ENCODE measurements at places on chromosomes 1 and 21. TPM values are rescaled to one million over a fixed set of nuclear protein-coding genes. Genes with fewer than 3 reads are reported as not detected.

Gene LIPI
- total RNA-seq, result 0.74 TPM

Gene CELA2A
- 4.8 TPM for total RNA-seq

Gene RXFP4
- 1.1 TPM for total RNA-seq

Gene ETV3L
- 0.16 TPM for total RNA-seq

Gene PPM1J
- 45.5 TPM for total RNA-seq

Gene SEMA6C
- 134 TPM for total RNA-seq

Gene DHDDS
- 60.7 TPM for total RNA-seq

Gene MPL
- 0.47 TPM for total RNA-seq

Gene ARHGAP30
- 0.79 TPM for total RNA-seq

Gene RNU1-3
- total RNA-seq, result under 0.01 TPM

Gene NECTIN4
- total RNA-seq, result 1.2 TPM

Gene LIN28A
- total RNA-seq, result 1.5 TPM

Gene CFAP57
- total RNA-seq, result 16.6 TPM

DNA sequence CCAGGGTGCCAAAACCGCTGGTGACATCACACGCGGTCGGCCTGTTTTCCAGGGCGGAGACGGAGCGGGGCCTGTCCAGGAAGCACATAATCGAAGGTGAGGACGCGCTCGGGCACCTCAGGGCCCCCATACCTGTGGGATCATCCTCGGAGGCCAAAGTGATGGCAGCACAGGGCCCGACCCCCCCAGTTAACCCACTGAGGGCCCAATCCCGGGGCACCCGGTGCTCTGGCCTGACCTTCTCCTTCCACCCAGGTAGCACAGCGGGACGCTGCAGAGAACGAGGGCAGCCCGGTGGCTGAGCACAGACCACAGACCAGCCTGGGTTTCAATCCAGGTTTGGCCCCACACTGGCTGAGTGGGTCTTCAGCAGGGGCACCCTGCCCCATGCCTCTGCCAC is 43.3 kb downstream of the KCNAB2 start:
- no peaks in the 10 kb centered on the region for H3K27me3 ChIP-seq
- no peak overlapping the region for H3K4me3 ChIP-seq
- DNase-seq, result no peak
- no peak overlapping the region for H3K27ac ChIP-seq
- no peaks in the 10 kb centered on the region for H3K36me3 ChIP-seq

DNA sequence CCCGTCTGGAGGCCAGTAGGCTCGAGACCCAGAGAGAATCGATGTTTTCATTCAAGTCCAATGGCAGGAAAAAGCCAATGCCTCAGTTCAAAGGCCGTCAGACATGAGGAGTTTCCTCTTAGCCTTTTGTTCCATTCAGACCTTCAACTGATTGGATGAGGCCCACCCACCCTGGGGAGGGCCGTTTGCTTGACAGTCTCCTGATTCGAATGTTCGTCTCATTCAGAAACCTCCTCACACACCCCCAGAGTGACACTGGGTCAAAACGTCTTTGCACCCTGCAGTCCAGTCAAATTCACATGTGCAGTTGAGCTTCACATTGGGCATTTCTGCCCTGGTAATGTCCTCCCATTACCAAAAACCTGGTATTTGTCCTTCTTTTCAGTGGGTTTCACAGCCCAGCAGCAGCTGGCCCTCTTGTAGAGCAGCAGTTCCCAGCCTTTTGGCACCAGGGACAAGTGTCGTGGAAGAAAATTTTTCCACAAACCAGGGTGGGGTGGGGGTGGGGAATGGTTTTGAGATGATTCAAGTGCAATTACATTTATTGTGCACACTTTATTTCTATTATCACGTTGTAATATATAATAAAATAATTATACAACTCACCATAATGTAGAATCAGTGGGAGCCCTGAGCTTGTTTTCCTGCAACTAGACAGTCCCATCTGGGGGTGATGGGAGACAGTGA is 40.1 kb downstream of the RSPH1 start:
- peaks cover 5% of the 10 kb centered on the region for H3K4me1 ChIP-seq
- H3K4me3 ChIP-seq, result no peak overlapping the region

DNA sequence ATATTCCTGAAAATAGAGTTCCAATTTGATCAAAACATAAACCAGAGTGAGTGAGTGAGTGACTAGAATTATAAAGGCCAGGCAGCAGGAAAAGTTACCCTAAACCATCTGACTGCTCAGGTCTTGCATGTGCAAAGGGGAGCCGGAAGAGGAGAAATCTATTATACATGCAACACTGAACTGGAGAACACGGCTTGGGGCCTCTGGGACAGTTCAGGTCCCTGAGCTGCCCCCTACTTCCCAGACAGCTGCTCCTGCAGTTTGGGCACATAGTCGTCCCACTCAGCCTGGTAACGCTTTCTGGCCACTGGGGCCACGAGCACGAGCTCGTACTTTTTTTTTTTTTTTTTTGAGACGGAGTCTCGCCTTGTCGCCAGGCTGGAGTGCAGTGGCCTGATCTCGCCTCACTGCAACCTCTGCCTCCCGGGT is 40.1 kb downstream of the PTPRC start:
- H3K27ac ChIP-seq, result no peak overlapping the region
- no peaks in the 10 kb centered on the region for H3K27me3 ChIP-seq
- no peak overlapping the region for H3K4me3 ChIP-seq

DNA sequence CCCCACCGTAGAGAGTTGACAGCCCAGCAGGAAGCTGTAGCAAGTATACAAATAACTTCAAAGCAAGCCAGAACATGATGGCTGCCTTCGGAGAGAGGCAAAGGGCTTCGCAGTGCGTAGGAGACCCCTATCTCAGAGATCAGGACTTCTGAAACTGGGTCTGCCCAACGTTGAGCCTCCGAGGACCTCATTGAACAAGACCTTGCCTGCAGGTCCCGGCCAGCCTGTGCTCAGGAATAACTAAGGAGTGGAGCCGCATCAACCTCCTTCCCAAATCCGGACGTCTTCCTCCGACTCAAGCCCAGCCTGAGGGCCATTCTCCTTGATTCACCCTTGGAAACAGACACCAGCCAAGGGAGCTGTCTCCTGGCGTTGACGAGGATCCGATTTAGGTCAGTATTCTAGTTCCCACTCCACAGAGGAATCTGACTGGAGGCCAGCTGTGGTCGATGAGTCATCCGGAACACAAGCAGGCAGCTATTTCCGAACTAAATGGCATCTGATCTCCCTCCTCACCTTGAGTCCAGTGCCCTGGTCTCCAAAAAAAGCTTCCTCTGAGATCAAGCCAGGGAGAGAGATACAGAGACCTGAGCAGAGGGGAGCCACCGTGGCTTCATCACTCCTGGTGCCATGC is 166.5 kb upstream of the COA6 start:
- H3K4me3 ChIP-seq, result no peak overlapping the region
- DNase-seq, result no peak
- H3K36me3 ChIP-seq, result no peaks in the 10 kb centered on the region
- H3K27me3 ChIP-seq, result no peaks in the 10 kb centered on the region
- no peaks in the 10 kb centered on the region for H3K4me1 ChIP-seq
- H3K27ac ChIP-seq, result no peak overlapping the region

GRCh38 chr1:15343729-15344128 is 66.0 kb upstream of the EFHD2 start:
- H3K4me3 ChIP-seq, result no peak overlapping the region
- H3K27ac ChIP-seq, result no peak overlapping the region
- no peaks in the 10 kb centered on the region for H3K36me3 ChIP-seq
- H3K4me1 ChIP-seq, result peaks cover 4% of the 10 kb centered on the region
- peak; percentile 53 for DNase-seq
- H3K27me3 ChIP-seq, result no peaks in the 10 kb centered on the region

- H3K4me3 ChIP-seq, result no peak overlapping the region
- DNase-seq, result no peak
- H3K36me3 ChIP-seq, result no peaks in the 10 kb centered on the region
- no peak overlapping the region for H3K27ac ChIP-seq
These were observed 2.3 kb downstream of the FCRLA start for GRCh38 chr1:161709373-161709772.

- no peak overlapping the region for H3K27ac ChIP-seq
- no peaks in the 10 kb centered on the region for H3K36me3 ChIP-seq
- peak; percentile 49 for DNase-seq
- H3K4me3 ChIP-seq, result no peak overlapping the region
These were observed 14.4 kb downstream of the NOC2L start for GRCh38 chr1:944341-945325.

DNA sequence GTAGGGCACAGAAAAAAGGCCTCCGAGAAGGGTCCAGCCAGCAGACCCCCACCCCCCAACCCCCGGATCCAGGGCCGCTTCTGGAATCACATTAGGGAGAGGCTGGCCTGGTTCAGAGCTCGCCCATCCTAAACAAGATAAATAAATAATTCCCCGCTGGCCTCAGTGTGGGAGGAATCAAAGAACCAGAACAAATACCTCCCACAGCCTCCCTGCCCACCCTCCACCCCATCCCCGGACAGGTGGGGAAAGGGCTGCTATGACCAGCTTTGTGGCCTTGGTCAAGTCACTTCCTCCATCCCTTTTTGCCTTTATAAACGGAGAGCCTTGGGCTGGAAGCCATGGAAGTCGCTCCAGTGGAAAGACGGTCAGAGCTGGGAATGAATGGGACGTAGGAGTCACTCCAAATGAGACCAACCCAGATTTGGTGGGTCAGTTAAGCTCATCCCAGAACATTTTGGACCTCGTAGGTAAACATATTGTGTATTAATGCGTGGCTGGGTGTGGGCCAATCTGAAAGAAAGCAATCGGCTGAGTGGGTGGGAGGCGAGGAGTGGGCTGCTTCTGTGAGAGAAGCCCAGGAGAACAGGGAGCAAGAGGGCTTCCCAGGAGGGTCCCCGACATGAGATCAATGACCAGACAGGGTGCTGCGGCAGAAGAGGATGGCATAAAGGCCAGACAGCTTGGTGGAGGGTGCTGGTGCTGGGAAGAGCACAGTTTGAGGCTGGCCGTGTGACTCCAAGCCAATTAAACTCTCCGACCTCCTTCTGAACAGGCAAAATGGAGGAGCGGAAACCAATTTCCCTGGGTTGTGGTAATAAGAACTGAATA is 63.3 kb downstream of the MEF2D start:
- H3K27me3 ChIP-seq, result no peaks in the 10 kb centered on the region
- DNase-seq, result no peak
- no peak overlapping the region for H3K27ac ChIP-seq
- no peak overlapping the region for H3K4me3 ChIP-seq
- H3K4me1 ChIP-seq, result peaks cover 4% of the 10 kb centered on the region

- peaks cover 11% of the 10 kb centered on the region for H3K4me1 ChIP-seq
- H3K27me3 ChIP-seq, result no peaks in the 10 kb centered on the region
- no peak for DNase-seq
- peak overlapping the region; percentile 96 for H3K4me3 ChIP-seq
- H3K27ac ChIP-seq, result peak overlapping the region; percentile 80
- H3K36me3 ChIP-seq, result no peaks in the 10 kb centered on the region
These were observed 463 bp upstream of the VAMP3 start for GRCh38 chr1:7770669-7770996.

DNA sequence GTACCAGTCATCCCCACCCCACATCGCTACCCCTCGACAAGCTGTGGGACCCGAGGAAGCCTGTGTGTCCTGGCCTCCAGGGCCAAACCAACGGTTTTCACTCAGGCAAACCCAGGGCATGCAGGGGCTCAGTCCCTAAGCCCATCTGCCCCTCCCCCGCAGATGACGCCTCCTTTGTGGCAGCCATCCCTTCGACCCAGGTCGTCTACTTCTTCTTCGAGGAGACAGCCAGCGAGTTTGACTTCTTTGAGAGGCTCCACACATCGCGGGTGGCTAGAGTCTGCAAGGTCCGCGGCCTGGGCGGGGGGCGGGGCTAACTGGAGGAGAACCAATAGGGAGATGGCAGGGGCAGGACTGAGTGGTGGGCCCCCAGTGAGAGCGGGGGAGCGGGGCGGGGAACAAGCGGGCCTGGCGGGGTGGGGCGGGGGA is 7.4 kb downstream of the SEMA4A start:
- peak overlapping the region; percentile 59 for H3K4me3 ChIP-seq
- peaks cover 16% of the 10 kb centered on the region for H3K4me1 ChIP-seq
- H3K27me3 ChIP-seq, result no peaks in the 10 kb centered on the region
- peak; percentile 88 for DNase-seq

GRCh38 chr1:12174924-12175810 is 8.4 kb downstream of the TNFRSF1B start:
- H3K27ac ChIP-seq, result peak overlapping the region; percentile 36
- H3K36me3 ChIP-seq, result no peaks in the 10 kb centered on the region
- H3K4me3 ChIP-seq, result no peak overlapping the region
- DNase-seq, result no peak
- H3K4me1 ChIP-seq, result peaks cover 2% of the 10 kb centered on the region

- no peak for DNase-seq
- no peak overlapping the region for H3K4me3 ChIP-seq
- H3K36me3 ChIP-seq, result no peaks in the 10 kb centered on the region
- H3K27me3 ChIP-seq, result no peaks in the 10 kb centered on the region
- no peak overlapping the region for H3K27ac ChIP-seq
These were observed 17.8 kb upstream of the MRPS6 start for GRCh38 chr21:34055615-34056014.

DNA sequence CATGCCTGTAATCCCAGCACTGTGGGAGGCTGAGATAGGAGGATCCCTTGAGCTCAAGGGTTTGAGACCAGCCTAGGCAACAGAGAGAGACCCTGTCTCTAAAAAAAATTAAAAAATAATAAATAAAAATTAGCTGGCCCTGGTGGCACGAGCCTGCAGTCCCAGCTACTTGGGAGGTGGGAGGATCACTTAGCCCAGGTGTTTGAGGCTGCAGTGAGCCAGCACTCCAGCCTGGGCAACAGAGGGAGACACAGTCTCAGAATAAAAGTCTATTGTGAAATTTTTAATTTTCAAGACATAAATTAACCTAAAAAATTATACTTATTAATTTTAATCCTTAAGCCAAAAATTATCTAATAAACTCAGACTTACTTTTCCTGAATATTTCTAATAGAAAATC is 131.2 kb upstream of the ZNHIT6 start:
- H3K27me3 ChIP-seq, result no peaks in the 10 kb centered on the region
- no peaks in the 10 kb centered on the region for H3K4me1 ChIP-seq
- no peak for DNase-seq
- H3K36me3 ChIP-seq, result no peaks in the 10 kb centered on the region
- H3K27ac ChIP-seq, result no peak overlapping the region

GRCh38 chr1:176462674-176463378 is at the start of gene PAPPA2:
Gene PAPPA2 (plus strand): TSS chr1:176463175. CDS start chr1:176556323, 93,148 bp downstream.
- H3K36me3 ChIP-seq, result no peaks in the 10 kb centered on the region
- no peak within 1 kb of the TSS for H3K4me3 ChIP-seq
- no peaks in the 10 kb centered on the region for H3K27me3 ChIP-seq
- H3K4me1 ChIP-seq, result no peaks in the 10 kb centered on the region
- no peak for DNase-seq

GRCh38 chr1:234476172-234476571 is 2.8 kb downstream of the TARBP1 start:
- H3K27me3 ChIP-seq, result no peaks in the 10 kb centered on the region
- no peak overlapping the region for H3K27ac ChIP-seq
- H3K4me3 ChIP-seq, result no peak overlapping the region
- peaks cover 7% of the 10 kb centered on the region for H3K4me1 ChIP-seq
- no peak for DNase-seq

- H3K27me3 ChIP-seq, result no peaks in the 10 kb centered on the region
- peaks cover 11% of the 10 kb centered on the region for H3K4me1 ChIP-seq
- DNase-seq, result no peak
- no peaks in the 10 kb centered on the region for H3K36me3 ChIP-seq
These were observed 82.7 kb downstream of the CDC7 start for GRCh38 chr1:91583326-91583755.

Data from testis (tissue), 5 donors.